MM.1S (cell line): ENCODE measurements at places on chromosomes 13 and 19.

GRCh38 chr13:49256841-49257240 lies 9.1 kb downstream of the CDADC1 start:
- H3K27me3 ChIP-seq: no peaks in the 10 kb centered on the region
- H3K27ac ChIP-seq: no peak overlapping the region
- H3K4me3 ChIP-seq: no peak overlapping the region
- no peaks in the 10 kb centered on the region for H3K36me3 ChIP-seq
- no peak for DNase-seq

GRCh38 chr19:19538061-19538784 lies at the start of gene CILP2:
TSS of gene CILP2 (plus strand) at chr19:19538265. CDS start at chr19:19538350, 85 bp downstream.
- no peaks in the 10 kb centered on the region; the same call in 1 of the 2 replicates for H3K27me3 ChIP-seq
- no peak within 1 kb of the TSS for H3K4me3 ChIP-seq
- no peak for DNase-seq
- H3K27ac ChIP-seq: no peak within 1 kb of the TSS
- H3K4me1 ChIP-seq: no peaks in the 10 kb centered on the region
- no peaks in the 10 kb centered on the region for H3K36me3 ChIP-seq

- DNase-seq: no peak
- H3K4me1 ChIP-seq: peaks cover 19% of the 10 kb centered on the region
- no peaks in the 10 kb centered on the region for H3K36me3 ChIP-seq
- no peak overlapping the region for H3K27ac ChIP-seq
- no peaks in the 10 kb centered on the region for H3K27me3 ChIP-seq
These were observed 4.9 kb upstream of the N4BP2L1 start for GRCh38 chr13:32432856-32433255.

- DNase-seq: no peak
- H3K4me1 ChIP-seq: no peaks in the 10 kb centered on the region
- H3K27ac ChIP-seq: no peak overlapping the region
- H3K27me3 ChIP-seq: no peaks in the 10 kb centered on the region
- H3K4me3 ChIP-seq: no peak overlapping the region
- H3K36me3 ChIP-seq: no peaks in the 10 kb centered on the region
These were observed 1929.1 kb upstream of the PCDH20 start for GRCh38 chr13:63344711-63345110.

GRCh38 chr13:112940236-112940635 lies 28.8 kb upstream of the MCF2L start:
- H3K4me1 ChIP-seq: no peaks in the 10 kb centered on the region
- H3K4me3 ChIP-seq: no peak overlapping the region
- peaks cover 60% of the 10 kb centered on the region for H3K27me3 ChIP-seq
- no peaks in the 10 kb centered on the region for H3K36me3 ChIP-seq
- H3K27ac ChIP-seq: no peak overlapping the region

- H3K4me3 ChIP-seq: no peak overlapping the region
- H3K36me3 ChIP-seq: no peaks in the 10 kb centered on the region
- no peaks in the 10 kb centered on the region for H3K4me1 ChIP-seq
- H3K27me3 ChIP-seq: no peaks in the 10 kb centered on the region
- no peak for DNase-seq
These were observed 50.0 kb upstream of the DOCK9 start for GRCh38 chr13:99027661-99028425.

DNA sequence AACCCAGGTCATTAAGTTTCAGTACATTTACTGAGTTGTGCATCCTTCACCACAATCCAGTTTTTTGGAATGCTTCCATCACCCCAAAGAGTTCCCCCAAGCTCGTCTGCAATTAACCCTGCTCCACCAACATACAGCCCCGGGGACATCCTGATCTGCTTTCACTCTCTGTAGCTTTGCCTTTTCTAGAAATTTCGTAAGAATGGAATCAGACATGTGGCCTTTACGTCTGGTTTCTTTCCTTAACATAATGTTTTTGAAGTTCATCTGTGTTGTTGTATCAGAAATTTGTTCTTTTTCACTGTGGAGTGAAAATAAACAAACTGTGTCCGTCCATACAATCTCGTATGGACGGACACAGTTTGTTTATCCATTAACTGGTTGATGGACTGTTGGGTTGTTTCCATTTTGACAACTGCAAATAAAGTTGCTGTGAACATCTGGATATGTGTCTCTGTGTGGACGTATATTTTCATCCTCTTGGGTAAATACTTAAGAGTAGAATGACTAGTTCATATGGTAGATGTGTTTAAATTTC lies 2.9 kb downstream of the KLHL26 start:
- DNase-seq: no peak
- peaks cover 17% of the 10 kb centered on the region for H3K4me1 ChIP-seq
- no peaks in the 10 kb centered on the region for H3K36me3 ChIP-seq

DNA sequence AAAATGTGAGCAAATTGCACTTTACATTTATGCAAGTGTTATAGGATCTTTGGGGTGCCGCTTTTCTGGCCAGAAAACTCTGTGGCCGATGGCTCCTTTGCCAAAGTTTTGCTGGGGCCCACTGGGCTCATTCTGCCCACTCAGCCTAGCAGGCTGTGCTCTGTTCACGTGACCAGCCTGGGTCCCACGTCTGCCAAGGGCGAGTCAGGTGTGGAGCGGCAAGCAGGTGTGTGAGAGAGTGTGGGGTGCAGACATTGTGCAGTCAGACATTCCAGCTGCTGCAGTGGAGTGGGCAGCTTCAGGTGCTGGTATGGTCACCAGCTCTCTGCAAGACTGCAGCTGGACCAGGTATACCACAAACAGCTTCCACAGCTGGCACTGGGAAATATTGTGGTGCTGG lies 2305.7 kb downstream of the PCDH9 start:
- no peaks in the 10 kb centered on the region for H3K4me1 ChIP-seq
- no peak overlapping the region for H3K27ac ChIP-seq
- no peak for DNase-seq
- H3K27me3 ChIP-seq: no peaks in the 10 kb centered on the region
- no peaks in the 10 kb centered on the region for H3K36me3 ChIP-seq
- no peak overlapping the region for H3K4me3 ChIP-seq

- DNase-seq: no peak
- H3K36me3 ChIP-seq: no peaks in the 10 kb centered on the region
- H3K27ac ChIP-seq: no peak overlapping the region
These were observed 44.0 kb downstream of the C13orf46 start for GRCh38 chr13:113929628-113930615.

DNA sequence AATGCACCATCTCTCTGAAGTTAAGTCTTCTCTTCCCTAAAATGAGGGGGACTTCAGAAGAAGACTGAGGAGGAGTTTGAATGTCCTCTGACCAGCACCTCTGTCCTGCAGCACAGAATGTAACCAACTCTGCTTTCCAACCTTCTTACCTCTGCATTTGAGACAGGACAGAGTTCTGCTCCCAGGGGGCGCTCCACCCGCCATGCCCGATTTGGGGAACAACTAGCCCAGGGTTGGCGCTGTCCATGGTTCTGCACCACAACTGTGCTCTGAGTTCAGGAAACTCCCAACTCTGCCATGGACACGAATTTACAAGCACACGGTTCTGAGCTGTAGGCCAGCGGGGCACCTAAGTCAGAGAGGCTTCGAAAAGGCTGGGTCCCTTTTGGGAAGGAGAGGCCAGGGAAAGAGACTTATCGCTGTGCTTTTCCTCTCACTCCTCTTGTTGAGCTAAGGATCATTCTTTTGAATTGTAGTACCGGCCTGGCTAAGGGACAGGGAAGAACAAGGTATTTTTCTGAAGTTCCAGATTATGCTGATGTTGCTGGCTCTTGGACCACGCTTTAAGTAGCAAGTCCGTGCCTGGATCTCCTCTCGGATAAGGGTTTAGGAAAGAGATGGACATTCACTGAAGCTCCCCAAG lies 22.2 kb downstream of the SIGLEC5 start:
- no peaks in the 10 kb centered on the region for H3K27me3 ChIP-seq
- no peak overlapping the region for H3K4me3 ChIP-seq
- H3K27ac ChIP-seq: peak overlapping the region; percentile 64; the same call in 1 of the 2 replicates
- DNase-seq: peak; percentile 40
- H3K36me3 ChIP-seq: no peaks in the 10 kb centered on the region

- H3K27ac ChIP-seq: no peak overlapping the region
- H3K27me3 ChIP-seq: peaks cover 15% of the 10 kb centered on the region
- H3K36me3 ChIP-seq: peaks cover 11% of the 10 kb centered on the region
- peaks cover 8% of the 10 kb centered on the region for H3K4me1 ChIP-seq
- no peak overlapping the region for H3K4me3 ChIP-seq
These were observed 3.1 kb downstream of the RPS28 start for GRCh38 chr19:8324186-8325050.

- no peaks in the 10 kb centered on the region for H3K4me1 ChIP-seq
- H3K4me3 ChIP-seq: no peak overlapping the region
- no peaks in the 10 kb centered on the region for H3K36me3 ChIP-seq
These were observed 90.5 kb downstream of the COL4A2 start for GRCh38 chr13:110397436-110398115.

DNA sequence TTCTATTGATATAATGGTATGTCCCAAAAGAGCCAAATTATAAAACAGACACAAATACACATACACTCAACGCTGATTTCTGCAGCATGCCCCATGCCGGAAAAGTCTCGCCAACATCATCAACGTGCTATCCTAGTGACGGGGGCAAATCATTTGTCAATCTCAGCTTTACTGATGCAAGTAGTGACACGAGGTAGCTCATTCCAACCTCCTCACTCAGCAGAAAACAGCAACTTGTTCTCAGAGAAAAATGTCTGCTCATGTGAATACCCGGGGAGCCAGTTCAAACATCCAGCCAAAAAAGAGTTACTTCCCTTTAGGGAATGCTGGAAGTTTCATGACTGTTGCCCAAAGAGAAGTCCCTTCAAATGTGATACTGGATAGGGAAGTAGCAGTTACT lies 46.3 kb downstream of the SOX21 start:
- H3K4me3 ChIP-seq: no peak overlapping the region
- no peak overlapping the region for H3K27ac ChIP-seq
- no peaks in the 10 kb centered on the region for H3K27me3 ChIP-seq
- H3K36me3 ChIP-seq: no peaks in the 10 kb centered on the region
- no peaks in the 10 kb centered on the region for H3K4me1 ChIP-seq

- H3K36me3 ChIP-seq: no peaks in the 10 kb centered on the region
- H3K4me3 ChIP-seq: no peak overlapping the region
- DNase-seq: no peak
- H3K27ac ChIP-seq: no peak overlapping the region
- H3K4me1 ChIP-seq: no peaks in the 10 kb centered on the region
- H3K27me3 ChIP-seq: no peaks in the 10 kb centered on the region
These were observed 335 bp upstream of the SOX1 start for GRCh38 chr13:112066624-112067004.

- H3K27ac ChIP-seq: no peak overlapping the region
- H3K4me3 ChIP-seq: no peak overlapping the region
- no peak for DNase-seq
- no peaks in the 10 kb centered on the region for H3K27me3 ChIP-seq
- peaks cover 8% of the 10 kb centered on the region for H3K4me1 ChIP-seq
These were observed 41.7 kb downstream of the GGACT start for GRCh38 chr13:100546713-100547405.

DNA sequence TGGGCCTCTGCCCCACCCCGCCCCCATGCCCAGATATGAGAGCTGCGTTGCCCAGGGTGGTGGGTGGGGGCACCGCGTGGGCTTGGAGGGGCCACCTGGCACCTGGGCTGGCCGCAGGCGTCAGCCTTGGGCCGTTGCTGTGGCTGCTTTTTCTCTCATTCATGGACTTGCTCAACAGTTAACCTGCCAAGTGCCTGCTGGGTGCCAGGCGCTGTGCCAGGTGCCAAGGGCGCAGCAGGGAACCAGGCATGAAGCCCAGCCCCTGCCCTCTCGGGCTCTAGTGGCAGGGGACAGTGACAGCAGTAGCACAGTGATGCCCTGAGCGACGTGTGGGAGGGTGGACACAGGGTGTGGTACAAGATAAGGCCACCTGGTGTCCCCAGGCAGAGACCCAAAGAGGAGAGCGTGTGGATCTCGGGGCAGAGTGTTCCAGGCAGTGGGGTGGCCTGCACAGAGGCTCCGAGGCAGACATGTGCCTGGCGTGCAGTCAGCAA lies 28.1 kb downstream of the DHX34 start:
- H3K27ac ChIP-seq: no peak overlapping the region
- no peaks in the 10 kb centered on the region for H3K4me1 ChIP-seq
- H3K36me3 ChIP-seq: no peaks in the 10 kb centered on the region
- H3K27me3 ChIP-seq: no peaks in the 10 kb centered on the region
- H3K4me3 ChIP-seq: no peak overlapping the region

DNA sequence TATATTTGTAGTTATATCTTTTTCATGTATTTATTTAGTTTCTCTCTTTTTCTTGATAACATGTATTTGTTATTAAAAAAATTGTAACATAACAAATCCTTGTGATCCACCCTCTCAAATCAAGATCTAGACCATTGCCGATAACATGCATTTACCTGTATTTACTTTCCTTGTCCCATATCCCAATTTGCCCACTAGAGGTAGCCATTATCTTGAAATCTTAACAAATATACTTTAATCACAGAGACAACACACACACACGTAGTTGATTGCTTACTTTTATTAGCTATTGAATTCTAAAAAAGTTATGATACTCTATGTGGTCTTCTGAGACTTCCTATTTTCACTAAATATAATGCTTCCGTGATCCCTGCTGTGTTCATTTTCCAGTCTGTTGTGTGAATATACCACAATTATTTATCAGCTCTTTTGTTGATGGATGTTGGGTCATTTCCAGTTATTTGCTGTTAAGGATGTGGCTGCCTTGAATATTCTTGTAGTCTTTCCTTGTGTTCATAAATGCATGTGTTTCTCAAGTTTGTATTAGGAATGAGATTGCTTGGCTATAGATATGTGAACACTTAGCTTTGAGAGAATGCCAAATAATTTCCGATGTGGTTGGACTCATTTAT lies 31.3 kb upstream of the ZMYM2 start:
- H3K36me3 ChIP-seq: no peaks in the 10 kb centered on the region
- H3K27ac ChIP-seq: no peak overlapping the region
- no peak overlapping the region for H3K4me3 ChIP-seq
- peak; percentile 28 for DNase-seq
- H3K4me1 ChIP-seq: no peaks in the 10 kb centered on the region
- H3K27me3 ChIP-seq: no peaks in the 10 kb centered on the region

- peaks cover 57% of the 10 kb centered on the region for H3K27me3 ChIP-seq
- H3K4me3 ChIP-seq: no peak overlapping the region
- no peak overlapping the region for H3K27ac ChIP-seq
- DNase-seq: no peak
These were observed 177.0 kb downstream of the ZNF536 start for GRCh38 chr19:30549151-30549550.

DNA sequence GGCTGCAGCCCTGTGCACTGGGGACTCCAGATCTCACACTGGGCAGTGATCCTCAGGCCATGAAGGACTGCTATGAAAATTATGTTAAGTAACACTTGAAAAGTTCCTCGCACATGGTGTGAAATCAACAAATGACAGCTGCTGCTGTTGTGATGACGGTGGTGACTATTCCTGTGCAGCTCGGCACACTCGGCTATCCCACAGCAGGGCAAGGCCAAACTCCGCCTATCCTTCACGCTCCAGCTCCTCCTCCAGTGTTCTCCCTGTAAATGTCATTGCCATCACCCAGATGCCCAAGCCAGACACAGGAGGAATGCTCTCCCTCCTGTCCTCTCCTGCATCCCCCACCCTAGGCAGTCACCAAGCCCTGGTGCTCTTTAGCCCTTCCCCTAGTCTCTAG lies 31.3 kb downstream of the GRIK5 start:
- H3K4me1 ChIP-seq: peaks cover 12% of the 10 kb centered on the region
- no peaks in the 10 kb centered on the region for H3K36me3 ChIP-seq

GRCh38 chr13:30807392-30807791 lies 72.0 kb downstream of the ALOX5AP start:
- no peaks in the 10 kb centered on the region for H3K36me3 ChIP-seq
- H3K4me3 ChIP-seq: no peak overlapping the region
- no peak for DNase-seq
- no peaks in the 10 kb centered on the region for H3K27me3 ChIP-seq
- H3K4me1 ChIP-seq: no peaks in the 10 kb centered on the region

GRCh38 chr13:21333186-21333585 lies 125.9 kb downstream of the ZDHHC20 start:
- peaks cover 14% of the 10 kb centered on the region for H3K4me1 ChIP-seq
- no peak overlapping the region for H3K27ac ChIP-seq
